ENCODE measurements at places on chromosomes 1 and 21.
A peak's percentile ranks its signal among the peaks of the same experiment; 100 is the strongest.

DNA sequence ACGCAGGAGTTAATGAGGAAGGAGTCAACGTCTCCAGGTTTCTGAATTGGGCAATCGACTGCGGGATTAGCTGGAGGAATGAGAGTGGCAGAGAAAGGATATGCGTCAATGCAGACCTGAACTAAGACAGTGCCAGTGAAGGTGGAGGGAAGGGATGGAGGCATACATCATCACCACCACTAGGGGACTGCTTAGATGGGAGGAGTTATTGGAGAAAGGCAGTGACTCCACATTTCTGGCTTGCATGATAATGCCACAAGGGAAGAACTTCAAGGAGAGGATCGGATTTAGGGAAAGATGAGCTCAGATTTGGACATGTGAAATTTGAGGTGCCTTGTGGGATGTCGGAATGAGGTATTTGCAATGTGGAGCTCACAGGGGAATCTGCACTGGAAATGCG lies 17.5 kb downstream of the VASH2 start:
- DNase-seq = no peak

DNA sequence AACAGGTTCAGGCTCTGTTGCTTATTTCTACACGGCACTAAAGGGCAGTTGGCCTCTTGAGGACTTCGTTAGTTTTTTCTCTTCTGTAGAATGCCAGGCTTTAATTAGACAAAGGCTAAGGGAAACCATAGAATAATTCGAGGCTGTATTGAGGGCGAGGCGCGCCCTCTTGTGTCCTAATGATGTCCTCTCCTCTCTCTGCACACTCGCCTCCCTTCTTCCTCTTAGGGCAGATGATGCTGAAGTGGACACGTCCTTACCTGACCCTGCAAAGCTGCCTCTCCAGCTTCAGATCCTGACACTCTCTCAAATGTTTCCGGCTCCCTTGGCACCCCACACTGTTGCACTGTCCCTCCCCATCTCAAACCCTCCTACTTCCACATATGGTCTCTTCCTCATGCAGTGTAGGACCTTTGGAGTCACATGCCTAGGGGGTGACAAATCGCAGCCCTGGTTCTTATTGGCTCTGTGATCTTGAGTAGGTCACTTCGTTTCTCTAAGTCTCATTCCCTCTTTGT lies 1.9 kb upstream of the ZSCAN20 start:
- peak; percentile 26 for DNase-seq

DNA sequence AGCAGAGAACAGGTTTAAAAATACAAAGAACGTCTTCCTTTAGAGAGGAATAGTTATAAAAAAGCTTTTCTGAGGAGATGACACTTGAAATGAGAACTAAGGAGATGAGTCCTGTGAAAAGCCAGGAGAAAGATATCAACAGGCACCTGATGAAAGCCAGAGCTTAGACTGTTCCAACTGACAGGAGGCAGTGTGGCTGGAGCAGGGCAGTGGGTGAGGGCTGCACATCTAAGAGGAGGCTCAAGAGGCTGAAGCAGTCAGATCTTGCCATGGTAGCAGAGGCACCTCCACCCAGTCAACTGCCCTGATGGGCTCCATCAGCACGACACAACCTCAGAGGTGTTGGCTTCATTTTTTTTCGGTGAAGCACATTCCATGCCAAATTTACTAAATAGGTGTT lies 445.3 kb downstream of the ADGRL2 start:
- no peak for DNase-seq

DNA sequence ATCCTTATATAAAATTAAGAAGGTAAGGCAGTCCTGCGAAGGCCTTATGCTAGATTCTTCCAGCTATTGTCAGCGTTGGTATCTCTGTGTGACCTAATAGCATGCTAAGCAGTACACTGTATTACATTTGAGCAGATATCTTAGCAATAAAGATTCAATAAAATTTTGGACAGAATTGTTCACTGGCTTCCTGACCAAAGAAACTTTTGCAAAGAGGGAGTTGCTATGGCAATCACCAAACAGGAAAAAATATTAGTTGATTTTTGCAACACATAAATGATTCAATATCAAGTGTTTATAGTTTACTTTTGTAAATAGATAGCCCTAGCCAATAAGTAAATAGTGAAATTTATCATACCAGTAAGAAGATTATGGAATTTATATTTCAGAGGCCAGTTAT lies 31.0 kb upstream of the PLEKHO1 start:
- no peak for DNase-seq

- DNase-seq = no peak
These were observed 1.1 kb upstream of the FOXD3 start for GRCh38 chr1:63321066-63321784.

DNA sequence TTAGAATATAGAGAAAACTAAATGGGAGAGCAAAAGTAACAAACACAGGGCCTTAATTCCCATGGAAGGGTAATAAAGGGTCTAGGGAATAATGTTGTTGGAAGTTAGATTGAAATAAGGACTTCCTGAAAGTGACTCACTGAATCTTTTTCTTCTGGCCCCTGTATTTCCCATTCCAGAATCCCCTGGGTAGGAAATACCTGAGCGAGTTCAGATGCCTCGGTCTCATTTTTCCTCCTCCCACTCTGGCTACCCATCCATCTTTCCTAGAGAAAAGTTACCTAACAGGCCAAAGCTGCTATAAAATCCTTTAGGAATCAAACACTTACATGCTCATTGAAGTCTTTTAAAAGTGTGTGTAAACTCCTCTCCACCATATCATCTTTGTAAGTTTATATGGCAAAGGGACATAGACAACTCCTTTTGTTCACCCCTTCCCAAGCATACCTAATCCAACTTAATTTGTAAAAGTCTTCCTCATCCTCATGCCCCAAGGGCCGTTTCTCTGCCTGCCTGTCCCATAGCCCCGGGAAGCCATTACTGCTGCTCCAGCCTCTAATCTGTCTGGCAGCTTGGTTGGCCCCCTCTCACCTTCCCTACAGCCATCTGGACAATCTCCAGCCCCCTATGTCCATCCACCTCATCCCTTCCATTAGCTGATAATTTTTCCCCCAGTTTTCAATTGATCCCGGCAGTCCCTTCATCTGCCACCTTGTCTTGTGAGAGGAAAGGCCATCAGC lies 3.3 kb upstream of the MEF2D start:
- no peak for DNase-seq

- no peak for DNase-seq
These were observed 10.1 kb upstream of the CNN3 start for GRCh38 chr1:94936861-94937620.

DNA sequence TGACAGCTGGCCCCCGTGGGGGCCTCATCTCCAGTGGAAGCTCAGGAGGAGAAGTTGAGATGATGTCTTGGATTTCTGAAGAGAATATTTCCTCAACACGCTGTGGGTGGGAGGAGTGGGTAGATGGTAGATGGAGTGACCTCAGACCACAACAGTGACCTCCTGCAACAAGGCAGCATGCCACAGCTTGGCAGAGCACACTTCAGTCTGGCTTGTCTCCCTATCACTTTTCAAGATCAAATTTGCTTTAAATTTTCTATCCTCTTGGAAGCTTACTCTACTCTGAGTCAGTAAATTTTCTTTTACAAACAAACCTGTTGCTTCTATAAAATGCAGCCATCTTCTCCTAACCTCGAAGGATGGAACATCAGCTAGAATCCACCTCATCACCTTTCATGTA lies 59.7 kb downstream of the NTPCR start:
- no peak for DNase-seq

GRCh38 chr1:229953736-229954326 lies 113.2 kb upstream of the GALNT2 start:
- no peak for DNase-seq

Data from activated T-helper 9 cell treated with anti-CD3 and anti-CD28 coated beads, Interleukin-2, amount 50 U/mL, for 16 hours (primary cell).